Substantia nigra (tissue), 51 donors: ENCODE measurements at places on chromosomes 12 and 14.
A peak's percentile ranks its signal among the peaks of the same experiment; 100 is the strongest.

DNA sequence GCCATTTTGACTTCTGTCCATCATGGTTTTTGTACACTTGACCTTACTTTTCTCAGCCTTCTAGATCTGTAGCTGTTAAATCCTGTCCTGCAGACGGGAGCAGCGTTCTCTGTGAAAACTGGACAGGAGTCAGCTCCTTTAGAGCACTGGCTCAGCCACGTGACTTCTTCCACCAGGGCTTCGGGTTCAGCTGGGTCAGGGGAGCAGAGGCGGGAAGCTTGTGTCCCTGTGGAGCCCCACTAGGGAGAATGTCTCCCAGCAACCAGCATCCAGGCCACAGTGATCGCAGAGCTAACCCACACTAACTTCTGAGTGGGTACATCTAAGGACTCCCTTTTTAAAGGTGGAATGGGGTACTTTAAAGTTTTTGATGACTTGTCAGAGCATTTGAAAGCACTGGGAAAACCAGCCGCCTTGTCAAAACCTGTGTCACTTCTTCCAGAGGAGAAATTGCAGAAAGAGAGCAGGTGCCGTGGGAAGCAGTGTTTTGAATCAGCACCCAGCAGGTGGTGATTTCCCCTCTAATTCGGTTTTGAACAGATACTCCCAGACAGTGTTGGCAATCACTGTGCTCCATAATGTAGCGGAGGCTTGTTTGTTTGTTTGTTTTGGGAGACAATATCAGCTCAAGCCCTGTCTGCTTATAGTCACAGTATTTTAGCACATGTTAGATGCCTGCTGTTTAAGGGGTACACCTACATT, 17.9 kb downstream of the DERA start:
- peak; percentile 23 for DNase-seq

GRCh38 chr12:27343255-27344000, 10.8 kb downstream of the BMAL2 start:
- DNase-seq: no peak

GRCh38 chr14:95511687-95512086, 4.8 kb downstream of the SYNE3 start:
- no peak for DNase-seq

DNA sequence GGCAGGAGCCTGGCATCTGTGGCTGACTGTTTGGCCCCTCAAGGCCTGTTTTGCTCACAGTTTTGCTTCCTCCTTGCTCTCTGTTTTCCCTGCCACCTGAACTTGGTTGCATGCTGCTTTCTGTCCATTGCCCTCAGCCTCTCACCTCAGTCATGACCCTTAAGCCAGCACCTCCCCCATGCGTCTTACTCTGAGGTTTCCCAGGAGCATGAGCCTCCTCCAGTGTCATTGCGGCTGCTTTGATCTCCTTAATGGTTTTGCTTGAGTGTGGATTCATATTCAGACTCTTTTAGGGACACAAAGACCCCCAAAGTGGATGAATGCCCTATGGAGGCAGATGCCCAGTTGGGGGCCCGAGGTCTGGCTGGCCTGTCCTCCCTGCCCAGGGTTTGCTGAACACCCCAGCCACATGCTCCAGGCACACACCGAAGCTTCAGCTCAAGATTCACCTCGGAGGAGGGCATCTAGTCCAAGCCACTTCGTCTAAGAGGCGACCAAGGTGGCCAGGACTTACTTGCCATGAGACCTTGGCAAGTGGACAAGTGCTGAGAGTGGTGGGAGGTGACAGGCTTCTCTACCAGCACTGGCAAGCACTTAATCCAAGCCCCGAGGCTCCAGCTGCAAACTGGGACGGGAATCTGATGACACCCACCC, 95.4 kb upstream of the DIO3 start:
- no peak for DNase-seq

DNA sequence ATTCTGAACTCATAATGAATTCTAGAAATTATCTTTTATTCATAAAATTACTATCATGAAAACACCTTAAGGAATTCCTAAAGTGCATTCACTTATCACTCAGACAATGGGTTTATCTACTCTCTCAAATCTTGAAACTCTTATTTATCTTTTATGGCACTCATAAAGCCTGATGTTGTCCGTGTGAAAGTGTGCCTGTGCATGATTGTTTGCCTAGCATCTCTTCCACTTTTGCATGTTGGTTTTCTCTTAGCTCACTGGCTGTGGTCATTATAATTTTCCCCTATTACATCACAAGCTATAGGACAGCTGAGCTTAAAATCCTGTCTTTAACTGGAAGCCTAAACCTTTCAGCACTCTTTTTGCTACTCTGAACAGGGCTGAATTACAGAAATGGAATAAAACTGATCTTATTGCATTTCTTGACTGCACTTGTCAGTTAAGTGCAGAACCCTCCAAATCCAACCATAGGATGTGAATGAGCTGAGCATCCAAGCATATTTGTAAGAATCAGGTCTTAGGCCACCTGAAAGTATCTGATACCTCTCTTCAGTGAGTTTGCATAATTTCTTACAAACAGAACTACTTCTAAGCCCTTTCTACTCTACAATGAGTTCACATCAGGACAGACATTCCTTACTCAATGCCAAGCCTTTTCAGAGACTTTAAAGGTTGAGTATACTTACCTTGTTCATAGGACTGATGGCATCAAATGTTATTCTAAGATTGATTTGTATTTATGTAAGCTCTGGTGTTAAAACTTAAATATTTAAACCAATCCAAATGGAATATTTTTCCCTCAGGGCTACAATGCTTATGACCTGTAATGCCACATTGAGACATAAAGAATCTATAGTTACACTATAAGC, 221.2 kb upstream of the KITLG start:
- DNase-seq: no peak

GRCh38 chr14:21631084-21631483, 3.7 kb downstream of the OR10G2 start:
- no peak for DNase-seq

GRCh38 chr14:30958555-30959407, 66.7 kb upstream of the AP4S1 start:
- DNase-seq: no peak

DNA sequence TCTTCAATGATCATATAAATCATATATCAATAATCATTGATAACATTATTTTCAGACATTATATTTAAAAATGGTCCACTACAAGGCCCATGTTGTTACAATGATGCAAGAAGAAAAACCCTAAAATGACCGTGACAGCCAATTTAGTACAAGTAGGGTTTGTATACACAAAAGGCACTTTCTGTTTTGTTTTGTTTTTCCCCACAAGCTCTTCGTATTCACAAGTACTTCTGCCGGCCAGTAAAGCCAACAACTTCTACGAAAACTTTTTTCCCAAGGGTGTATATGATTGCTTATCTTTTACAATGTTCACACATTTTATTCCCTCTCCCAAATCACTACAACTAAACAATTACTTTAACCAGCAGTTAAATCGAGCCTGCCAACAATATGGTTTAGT, 9.6 kb downstream of the PTPRB start:
- DNase-seq: no peak

GRCh38 chr12:25677232-25677937, 124.3 kb upstream of the LMNTD1 start:
- no peak for DNase-seq

DNA sequence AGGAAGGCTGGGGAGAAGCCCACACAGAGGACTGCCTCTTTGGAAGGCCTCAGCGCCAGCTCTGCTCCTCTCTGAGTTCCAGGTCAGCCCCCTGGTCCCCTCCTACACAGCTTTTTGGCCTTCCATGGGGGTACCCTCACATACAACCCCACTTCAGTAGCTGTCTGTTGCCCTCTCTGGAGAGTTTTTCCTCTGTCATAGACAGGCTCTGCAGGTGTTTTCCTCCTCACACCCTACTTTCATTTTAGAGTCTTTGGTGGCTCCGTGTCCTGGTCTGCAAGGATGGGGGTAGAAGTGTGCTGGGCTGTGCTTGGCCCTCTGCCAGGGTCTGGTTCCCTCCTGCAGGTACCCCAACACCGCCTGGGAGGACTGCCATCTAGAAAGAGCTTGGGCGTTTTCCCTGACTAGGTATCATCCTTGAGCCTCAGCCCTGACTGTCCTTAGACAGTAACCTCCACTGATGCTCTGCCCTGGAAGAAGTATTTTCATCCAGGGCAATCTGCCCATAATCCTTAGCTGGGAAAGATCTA, 15.1 kb downstream of the ZDHHC22 start:
- no peak for DNase-seq

DNA sequence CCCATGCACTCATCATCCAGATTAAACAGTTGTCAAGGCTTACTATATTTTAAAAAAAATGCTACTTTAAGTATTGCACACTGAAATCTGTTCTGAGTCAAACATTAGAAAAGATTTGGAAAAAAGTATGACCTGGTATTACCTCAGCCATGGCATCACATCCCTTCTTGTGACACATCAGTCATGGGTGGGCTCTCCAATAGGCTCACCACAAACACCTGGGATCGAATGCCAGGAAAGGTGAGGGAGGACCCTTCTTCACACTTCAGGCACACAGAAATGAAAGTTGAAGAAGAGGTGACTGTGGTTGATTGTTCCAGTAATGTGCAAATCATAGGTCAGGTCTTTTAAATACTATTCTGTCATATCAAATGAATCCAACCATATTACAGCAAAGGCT, 36.6 kb upstream of the GZMB start:
- no peak for DNase-seq

GRCh38 chr12:97560350-97560749, 97.7 kb downstream of the RMST start:
- no peak for DNase-seq

GRCh38 chr12:108727868-108728735, 3.2 kb downstream of the CORO1C start:
- no peak for DNase-seq

GRCh38 chr12:111546758-111547383, 52.2 kb downstream of the ATXN2 start:
- no peak for DNase-seq

DNA sequence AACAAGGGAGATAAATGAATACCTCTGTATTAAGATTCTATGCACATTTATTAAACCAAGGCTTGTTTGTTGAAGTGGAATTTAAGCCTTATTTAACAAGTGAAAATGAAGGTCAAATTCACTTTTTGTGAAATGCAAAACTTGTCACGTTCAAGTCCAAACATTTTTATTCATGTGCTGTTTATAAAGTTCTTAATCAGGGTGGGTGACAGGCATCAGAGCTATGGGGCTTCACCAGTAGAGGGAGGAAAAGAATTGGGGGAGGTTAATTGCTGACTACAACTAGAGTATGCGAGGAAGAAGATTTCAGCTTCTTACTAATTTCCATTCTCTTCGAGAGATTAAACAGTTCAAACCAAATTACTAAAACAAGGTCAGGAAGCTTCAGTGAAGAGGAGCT, 9.7 kb downstream of the MOK start:
- DNase-seq: no peak

DNA sequence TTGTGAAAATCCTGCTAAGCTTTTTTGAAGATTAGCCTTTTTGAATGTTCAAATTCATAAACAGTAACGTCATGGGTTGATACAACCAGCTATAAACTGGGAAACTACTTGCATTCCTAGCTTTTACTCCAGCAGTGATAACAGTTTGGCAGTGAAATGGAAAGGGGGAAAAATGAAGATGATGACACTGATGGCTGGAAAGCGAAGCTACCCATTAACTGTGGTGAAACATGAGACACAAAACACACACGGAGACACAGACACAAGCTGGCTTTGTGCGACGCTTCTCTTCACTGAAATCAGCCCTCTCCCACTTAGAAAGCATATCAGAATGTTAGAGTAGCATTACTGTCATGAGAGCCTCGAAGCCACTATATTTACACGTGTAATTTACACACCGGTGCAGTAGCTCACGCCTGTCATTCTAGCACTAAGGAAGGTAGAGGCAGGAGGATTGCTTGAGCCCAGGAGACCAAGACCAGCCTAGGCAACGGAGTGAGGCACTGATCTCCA, 15.7 kb downstream of the VPS37B start:
- DNase-seq: no peak

DNA sequence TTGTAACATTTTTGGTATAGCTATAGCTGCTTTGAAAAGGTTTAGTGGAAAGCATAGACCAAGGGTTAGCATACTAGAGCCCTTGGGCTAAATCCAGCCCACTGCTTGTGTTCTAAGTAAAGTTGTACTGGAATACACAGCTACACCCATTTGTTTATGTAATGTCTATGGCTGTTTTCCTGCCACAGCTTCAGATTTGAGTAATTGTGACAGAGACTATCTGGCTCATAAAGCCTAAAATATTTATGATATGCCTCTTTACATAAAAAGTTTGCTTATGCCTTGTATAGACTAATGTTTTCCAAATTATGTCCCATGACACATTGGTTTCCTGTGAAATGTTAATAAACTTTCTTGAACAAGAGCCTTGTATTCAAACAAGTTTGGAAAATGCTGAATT, 234.8 kb upstream of the ATP2B1 start:
- DNase-seq: no peak
